AG10803 (cell line): ENCODE measurements at places on chromosomes 1 and 21.

DNA sequence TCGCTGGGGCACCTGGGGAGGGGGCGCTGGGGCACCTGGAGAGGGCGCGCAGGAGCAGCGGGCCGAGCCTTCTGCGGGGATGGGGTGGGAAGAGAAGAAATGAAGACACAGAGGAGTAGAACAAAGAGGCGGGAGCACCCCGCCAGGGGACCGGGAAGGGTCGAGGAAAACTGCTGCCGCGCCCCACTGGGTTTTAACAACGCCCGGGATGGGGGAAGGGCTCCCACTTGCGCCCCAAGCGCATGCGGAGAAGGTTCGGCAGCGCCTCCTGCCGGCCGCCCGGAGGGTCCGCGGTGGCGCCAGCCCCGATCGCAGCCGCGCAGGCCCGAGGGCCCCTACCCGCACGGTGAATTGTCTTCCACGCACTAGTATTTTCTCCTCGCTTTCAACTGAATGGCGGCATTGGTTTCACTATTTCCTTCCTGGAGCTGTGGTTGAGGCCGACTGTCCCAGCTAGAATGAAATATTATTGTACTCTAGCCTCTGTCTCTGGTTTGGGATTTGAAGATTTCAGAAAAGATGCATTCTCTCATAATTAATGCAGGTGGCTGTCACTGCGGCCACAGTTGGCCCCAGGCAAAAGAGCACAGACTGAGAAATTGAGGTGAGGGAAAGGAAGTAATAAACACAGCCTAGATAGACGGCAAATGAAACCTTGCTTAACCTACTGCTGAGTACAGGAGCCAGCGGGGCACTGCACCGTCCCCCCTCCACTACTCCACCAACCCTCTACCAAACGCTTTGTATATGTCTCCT, 57.3 kb downstream of the MAB21L3 start:
- DNase-seq: peak; percentile 57

GRCh38 chr1:25135909-25136308, 96.4 kb downstream of the SYF2 start:
- no peak for DNase-seq

- DNase-seq: no peak
Measured at GRCh38 chr1:34879230-34879629, 19.7 kb upstream of the SMIM12 start.

DNA sequence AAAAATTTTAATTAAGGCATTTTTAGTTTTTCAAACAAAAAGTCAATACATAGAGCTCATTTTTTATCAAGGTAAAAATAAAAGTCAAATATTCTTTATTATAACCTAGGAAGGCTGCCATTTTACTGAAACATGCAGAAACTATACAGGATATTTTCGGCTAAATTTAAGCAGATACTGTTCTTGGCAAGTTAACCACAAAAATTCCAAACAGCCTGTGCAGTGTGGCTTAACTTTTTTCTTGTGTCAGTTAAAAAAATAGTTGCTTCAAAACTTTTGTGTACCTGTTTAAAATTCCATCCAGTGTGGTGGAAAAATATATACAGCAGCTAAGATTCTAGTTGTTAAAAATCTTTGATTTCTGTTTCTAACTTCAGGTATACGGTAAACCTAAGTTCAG, 135.0 kb downstream of the ATP5PO start:
- DNase-seq: peak; percentile 52

DNA sequence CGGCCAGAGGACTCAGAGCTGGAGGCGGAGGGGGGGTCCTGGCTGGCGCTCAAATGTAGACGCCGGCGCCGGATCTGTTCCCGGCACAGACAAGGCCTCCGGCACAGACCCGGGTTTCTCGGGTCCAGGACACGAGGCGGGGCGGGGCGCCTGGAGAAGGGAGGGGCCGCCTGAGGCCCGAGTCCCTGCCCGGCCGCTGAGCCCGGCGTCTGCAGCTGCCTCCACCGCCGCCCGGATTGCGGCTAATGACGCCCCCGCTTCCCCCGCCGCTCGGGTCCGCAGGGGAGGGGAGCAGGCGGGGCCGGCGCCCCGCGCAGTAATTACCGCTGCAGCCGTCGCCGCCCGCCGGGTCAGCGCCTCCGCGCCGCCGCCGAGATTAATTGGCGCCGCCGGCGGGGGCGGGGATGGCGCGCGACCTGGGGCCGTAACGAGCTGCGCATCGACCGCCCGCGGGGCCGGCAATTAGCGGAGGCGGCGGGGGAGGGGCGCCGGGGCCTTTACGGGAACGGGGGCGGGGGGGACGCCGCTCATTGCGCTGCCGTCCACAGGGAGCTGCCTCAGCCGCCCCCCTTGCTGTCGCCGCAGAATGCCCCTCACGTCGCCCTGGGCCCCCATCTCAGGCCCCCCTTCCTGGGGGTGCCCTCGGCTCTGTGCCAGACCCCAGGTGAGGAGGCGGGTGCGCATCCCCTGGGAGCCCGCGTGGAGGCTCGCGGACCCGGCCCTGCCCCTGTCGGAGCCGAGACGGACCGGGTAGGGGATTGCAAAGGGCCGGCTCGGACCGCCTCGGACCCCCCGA, 17.3 kb downstream of the NOC2L start:
- DNase-seq: peak; percentile 49

DNA sequence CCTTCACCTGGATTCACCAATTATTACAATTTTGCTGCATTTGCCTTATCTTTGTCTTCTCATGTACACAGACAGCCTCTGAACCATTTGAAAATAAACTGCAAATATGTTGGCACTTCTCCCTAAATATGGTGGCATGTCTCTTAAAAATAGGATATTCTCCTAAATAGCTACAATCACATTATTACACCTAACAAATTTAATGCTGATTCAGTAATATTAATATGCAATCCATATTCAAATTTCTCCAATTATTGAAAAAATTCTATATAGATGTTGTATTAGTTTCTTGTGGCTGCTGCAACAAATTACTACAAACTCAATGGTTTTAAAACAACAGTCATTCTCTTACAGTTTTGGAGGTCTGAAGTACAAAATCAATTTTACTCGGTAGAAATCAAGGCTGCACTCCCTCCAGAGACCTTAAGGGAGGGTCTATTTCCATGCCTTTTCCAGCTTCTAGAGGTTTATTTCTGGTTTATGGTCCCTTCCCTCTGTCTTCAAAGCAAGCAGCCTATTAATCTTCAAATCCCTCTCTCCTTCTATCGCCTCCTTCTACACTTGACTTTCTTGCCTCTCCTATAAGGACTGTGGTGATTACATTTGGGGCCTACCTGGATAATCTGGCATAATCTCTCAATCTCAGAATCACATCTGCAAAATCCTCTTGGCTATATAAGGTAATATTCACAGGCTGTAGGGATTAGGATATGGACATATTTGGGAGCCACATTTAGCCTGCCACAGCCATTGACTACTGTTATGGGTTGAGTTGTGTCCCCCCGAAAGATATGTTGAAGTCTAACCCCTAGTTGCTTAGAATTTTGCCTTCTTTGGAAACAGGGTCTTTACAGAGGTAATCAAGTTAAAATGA, 52.5 kb upstream of the BOLA1 start:
- DNase-seq: no peak
